AG08395 (cell line): ENCODE measurements at places on chromosomes 3 and 15.
A peak's percentile ranks its signal among the peaks of the same experiment; 100 is the strongest.

DNA sequence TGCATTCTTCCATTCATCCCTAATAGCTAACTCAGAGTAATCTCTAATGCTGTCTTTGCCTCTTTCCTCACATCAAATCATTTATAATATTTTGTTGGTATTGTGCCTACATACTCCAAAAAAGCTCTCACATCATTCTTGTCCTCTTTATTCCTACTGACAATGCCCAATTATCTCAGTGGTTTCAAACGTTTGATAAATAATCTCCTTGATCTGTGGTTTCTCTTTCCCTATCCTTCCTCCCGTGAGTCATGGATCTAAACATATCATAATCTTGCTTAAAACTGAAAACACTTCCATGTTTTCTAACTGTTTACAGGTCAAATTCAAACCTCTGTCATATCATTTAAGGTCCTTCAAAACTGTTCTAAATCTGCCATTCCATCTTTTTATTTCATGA lies 115.1 kb downstream of the CNTN6 start:
- DNase-seq: no peak

- DNase-seq: no peak
These were observed 15.4 kb upstream of the PIK3CB start for GRCh38 chr3:138850151-138850550.

DNA sequence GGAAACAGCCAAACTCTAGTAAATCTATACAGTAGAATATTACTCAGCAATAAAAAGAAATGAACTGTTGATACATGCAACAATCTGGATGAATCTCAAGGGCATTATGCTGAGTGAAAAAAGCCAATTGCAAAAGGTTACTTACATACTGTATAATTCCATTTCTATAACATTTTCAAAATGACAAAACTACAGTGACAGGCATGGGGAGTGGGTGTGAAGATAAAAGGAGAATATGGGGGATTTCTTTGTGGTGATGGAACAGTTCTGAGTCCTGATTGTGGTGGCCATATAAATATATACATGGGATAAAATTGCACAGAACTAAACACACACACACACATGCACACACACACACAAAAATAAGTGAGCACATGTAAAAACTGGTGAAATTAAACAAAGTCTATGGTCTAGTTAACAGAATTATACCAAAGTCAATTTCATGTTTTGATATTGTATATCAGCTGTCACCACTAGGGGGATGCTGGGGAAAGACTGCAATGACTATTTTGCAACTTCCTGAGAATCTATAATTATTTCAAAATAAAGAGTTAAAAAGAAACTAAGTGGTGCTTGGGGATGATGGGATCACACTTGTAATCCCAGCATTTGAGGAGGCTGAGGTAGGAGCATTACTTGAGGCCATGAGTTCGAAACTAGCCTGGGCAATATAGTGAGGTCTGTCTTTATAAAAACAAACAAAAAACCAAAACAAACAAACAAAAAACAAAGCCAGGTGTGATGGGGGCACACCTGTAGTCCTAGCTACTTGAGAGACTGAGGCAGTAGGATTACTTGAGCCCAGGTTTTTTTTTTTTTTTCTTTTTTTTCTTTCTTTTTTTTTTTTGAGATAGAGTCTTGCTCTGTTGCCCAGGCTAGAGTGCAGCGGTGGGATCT lies 66.0 kb downstream of the SPTSSB start:
- peak; percentile 44 for DNase-seq

GRCh38 chr3:179073816-179074215 lies 2.2 kb upstream of the ZMAT3 start:
- DNase-seq: no peak

- DNase-seq: no peak
These were observed 26.6 kb downstream of the SLC24A5 start for GRCh38 chr15:48147358-48147757.

GRCh38 chr15:74141591-74141990 lies 11.2 kb downstream of the ISLR2 start:
- DNase-seq: no peak

DNA sequence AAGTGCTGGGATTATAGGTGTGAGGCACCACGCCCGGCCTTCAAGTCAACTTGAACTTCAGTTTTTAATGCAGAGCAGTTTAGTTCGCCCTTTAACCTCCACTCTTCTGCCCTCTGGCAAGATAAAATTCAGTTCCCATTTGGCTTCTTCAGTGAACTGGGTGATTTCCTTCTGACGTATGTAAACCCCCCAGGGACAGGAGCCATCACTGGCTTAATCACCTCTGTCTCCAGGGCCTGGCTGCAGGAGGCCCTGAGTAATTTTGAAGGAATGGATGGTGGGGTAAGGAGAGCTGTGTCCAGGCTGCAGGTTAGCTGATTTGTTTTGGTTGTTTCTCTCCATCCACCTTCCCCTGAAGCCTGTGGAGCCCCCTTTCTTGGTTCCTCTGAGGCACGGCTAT lies 11.9 kb downstream of the MCM2 start:
- DNase-seq: peak; percentile 55

- DNase-seq: peak; percentile 5
These were observed 308.5 kb downstream of the ROBO2 start for GRCh38 chr3:77348244-77348855.

GRCh38 chr3:46193436-46193835 lies 14.7 kb downstream of the CCR1 start:
- no peak for DNase-seq

GRCh38 chr3:40923143-40923542 lies 276.2 kb upstream of the CTNNB1 start:
- DNase-seq: no peak

DNA sequence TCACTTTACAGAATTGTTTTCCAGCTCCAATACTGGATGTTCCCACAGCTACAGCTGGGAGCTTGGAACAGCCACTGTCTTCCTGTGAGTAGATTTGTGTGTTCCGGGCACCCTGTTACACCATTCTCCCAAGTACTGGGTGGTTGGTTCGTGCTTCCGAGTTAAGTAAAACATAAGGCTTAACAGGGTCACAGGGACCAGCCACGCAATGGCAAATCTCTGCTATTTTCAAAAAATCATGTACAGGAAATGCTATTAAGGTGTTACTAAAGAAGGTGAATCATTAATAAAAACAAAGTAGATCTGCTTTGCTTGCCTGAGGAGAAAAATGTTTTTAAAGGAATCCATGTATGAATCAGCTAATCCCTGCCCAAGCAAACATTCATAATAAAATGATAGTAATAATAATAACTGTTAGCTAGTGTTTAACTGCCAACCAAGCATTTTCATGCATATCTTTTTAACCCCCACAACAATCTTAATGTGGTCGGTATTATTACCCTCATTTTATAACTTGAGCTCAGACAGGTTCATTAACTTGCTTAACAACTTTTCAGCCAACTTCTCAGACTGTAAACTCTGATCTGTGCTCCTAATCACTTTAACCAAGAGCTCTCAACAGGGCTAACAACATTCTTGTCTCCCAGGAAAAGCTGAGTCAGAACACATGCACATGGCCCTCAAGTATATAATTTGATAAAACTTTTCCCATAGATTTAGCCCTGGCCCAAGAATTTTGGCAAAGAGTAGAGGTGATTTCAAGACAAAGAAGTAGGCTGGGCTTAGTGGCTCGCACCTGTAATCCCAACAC lies 2.7 kb upstream of the C2CD4A start:
- no peak for DNase-seq

DNA sequence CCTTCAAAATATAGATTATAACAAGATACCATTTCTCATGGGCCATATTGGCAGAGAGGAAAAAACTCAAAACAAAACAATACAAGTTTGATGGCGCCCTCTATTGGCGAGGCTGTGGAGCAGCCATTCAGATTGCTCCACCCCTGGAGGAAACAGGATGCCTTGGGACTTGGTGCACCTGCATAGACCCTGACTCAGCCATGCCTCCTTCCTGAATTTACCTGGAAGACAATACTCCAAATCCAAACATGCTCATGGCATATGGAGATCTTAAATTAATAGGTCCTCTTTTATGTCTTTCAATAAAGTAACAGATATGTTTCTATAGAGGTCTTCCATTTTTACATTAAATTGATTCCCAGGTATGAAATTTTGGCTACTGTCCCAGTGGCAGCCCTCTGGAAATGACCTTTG lies 90.0 kb downstream of the APBA2 start:
- DNase-seq: no peak

GRCh38 chr15:38010395-38010794 lies 76.0 kb downstream of the TMCO5A start:
- no peak for DNase-seq

DNA sequence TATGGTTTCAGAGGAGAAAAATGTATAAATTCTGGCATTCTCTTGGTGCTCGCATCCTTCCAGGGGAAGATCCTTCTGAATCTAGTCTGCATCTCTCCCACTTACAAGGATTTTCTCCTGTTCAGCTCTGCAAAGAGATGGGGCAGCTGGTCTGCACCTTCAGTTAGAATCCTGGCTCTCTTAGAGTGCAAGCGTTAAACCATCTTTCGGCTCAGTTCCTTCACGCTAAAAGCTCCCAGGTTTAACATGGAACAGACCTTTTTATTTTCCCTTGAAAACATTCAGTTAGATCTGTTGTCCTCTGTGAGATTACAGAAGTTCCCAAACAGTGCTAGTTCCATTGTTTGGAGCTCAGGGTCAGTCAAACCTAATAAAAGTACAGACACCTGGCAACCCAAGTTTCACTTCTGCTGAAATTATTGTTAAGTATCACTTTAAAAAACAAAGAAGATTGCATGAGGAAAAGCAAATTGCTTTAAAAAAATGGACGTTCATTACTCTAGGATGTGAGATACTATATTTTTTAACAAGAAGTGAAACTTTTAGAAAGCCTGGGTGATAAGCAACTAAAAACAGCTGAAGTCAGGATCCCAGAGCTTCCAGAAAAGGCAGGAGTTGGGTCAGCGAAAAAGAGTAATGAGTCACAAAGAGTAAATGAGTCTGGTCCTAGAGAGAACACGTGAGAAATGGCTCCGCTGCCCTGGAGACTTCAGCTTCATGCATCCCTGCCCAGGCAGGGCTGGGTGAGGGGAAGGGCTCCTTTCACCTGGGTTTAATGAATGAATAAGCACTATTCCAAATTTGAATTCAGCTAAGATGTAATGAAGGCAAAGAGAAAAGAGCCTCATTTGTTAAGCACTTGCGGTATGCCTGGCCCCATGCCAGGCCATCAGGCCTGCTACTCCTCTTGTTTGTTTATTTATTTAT lies 63.3 kb downstream of the ABTB1 start:
- DNase-seq: peak; percentile 67

GRCh38 chr3:122103821-122104514 lies 48.8 kb downstream of the CD86 start:
- DNase-seq: no peak

DNA sequence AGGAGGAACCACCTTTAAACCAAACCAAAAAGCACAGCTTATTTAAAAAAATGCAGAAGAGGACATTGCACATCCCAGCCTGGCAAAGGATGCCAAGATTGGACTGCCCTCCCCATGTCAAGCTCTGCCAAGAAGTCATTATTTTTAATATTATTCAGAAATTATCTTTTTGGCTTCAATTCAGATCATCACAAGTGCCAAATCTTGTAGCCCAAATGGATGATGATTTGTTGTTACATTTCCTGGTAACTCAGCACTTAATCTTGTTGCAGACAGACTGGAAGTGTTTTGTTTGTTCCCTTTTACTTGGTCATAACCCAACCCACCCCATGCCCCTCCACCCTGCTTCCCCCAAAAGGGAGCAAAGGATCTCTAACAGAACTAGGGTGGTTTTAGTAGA lies 28.1 kb upstream of the LXN start:
- no peak for DNase-seq

DNA sequence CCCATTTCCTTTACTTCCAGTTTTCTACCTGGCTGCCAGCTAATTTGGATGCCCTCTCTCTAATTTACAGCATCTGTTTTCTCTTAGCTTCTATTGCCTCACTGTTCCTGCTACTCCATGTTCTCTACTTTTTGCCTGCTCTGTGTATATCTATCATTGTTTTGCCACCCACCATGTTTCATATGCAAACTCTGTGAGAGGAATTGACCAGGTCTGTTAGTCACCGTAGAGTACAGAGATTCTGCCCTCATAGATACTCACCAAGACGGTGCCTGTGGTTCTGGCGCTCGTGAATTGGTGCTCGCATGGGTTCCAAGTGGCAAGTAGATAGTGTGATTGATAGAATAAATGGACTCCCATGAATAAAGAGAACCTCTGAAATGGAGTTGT lies 288.8 kb downstream of the CNTN6 start:
- DNase-seq: no peak

DNA sequence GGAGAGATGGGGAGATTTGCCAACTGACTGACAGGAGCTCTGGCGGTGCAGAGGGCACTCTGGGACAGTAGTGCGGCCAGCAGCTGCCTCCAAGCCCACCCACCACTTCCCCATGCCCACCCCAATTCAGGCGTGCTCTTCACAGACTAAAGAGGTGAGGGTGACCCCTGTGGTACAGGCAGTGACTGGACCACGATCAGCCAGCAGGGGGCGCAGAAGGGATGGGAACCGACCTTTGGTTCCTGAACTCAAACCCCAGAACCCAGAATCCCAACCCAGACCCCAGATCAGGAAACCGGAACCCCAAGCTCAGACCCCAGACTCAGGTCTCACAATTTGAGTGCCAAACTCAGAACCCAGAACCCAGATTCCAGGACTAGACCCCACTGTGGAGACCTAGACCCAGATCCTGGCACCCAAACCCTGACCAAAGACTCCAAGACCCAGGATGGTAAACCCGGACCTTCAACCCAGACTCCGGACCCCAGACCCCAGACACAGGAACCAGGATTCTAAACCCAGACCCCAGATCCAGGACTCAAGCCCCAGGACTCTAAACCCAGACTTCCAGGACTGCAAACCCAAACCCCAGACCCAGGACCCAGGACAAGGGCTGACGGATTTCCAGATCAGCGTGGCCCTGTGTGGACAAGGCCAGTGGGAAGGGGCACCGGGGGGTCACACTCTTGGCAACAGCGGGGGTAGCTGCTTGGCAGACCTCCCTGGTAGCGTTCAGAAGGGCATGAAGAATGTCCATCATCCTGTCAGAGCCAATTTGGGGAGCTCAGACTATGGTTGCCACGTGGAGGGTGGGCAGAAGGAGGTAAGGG lies 3.7 kb upstream of the MYL3 start:
- peak; percentile 77 for DNase-seq

GRCh38 chr3:18813300-18813699 lies 335.0 kb upstream of the KCNH8 start:
- no peak for DNase-seq

DNA sequence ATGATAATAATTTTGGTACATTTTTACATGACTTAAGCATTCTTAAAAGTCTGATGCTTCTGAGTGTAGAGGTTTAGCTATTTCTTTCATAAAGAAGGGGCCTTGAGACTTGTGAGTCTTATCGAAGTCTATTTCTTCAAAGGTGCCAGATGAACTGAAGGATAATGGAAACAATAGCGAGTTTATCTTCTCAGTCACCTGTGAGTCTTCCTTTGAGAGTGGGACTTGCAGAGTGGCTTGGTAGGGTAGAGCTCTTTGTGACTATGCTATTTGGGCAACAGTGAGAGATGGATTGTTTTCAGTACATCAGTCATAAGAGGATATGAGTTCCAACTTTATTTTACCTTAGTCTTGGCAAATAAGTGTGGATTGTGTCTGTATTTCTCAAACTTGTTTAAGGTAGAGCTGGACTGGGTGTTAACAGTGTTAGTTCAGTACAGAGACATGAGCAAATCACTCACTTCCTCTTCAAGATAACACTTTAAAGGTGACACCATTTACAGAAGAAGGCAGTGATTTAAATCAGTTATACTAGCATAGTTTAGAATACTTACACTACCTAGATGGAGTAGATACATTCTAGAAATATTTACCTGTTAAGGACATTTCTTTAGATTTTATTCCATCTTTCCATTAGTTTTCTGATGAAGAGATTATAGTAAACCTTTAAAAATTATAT lies 3.2 kb downstream of the AKAP13 start:
- DNase-seq: no peak

- no peak for DNase-seq
These were observed 795.8 kb downstream of the OTOL1 start for GRCh38 chr3:162292409-162292808.

- DNase-seq: no peak
These were observed 337.8 kb upstream of the NR2E3 start for GRCh38 chr15:71472566-71472965.
